ENCODE measurements at places on chromosomes 1 and 21. TPM values are rescaled to one million over a fixed set of nuclear protein-coding genes. Genes with fewer than 3 reads are reported as not detected.

GRCh38 chr21:43352568-43353281 lies 74.2 kb downstream of the SIK1 start:
- no peaks in the 10 kb centered on the region for H3K36me3 ChIP-seq
- H3K4me3 ChIP-seq = peak overlapping the region; percentile 62
- peaks cover 44% of the 10 kb centered on the region for H3K4me1 ChIP-seq
- peak overlapping the region; percentile 100 for H3K27ac ChIP-seq
- peak; percentile 100 for DNase-seq

- no peak overlapping the region for H3K27ac ChIP-seq
- no peak overlapping the region for H3K4me3 ChIP-seq
- no peaks in the 10 kb centered on the region for H3K36me3 ChIP-seq
- no peaks in the 10 kb centered on the region for H3K4me1 ChIP-seq
- peaks cover 7% of the 10 kb centered on the region for H3K27me3 ChIP-seq
- DNase-seq = no peak
Observed at GRCh38 chr1:162068301-162068700, 1.2 kb upstream of the NOS1AP start.

GRCh38 chr1:239816081-239816782 lies 275.5 kb upstream of the FMN2 start:
- no peak overlapping the region for H3K4me3 ChIP-seq
- no peaks in the 10 kb centered on the region for H3K27me3 ChIP-seq
- no peaks in the 10 kb centered on the region for H3K36me3 ChIP-seq
- DNase-seq = no peak

DNA sequence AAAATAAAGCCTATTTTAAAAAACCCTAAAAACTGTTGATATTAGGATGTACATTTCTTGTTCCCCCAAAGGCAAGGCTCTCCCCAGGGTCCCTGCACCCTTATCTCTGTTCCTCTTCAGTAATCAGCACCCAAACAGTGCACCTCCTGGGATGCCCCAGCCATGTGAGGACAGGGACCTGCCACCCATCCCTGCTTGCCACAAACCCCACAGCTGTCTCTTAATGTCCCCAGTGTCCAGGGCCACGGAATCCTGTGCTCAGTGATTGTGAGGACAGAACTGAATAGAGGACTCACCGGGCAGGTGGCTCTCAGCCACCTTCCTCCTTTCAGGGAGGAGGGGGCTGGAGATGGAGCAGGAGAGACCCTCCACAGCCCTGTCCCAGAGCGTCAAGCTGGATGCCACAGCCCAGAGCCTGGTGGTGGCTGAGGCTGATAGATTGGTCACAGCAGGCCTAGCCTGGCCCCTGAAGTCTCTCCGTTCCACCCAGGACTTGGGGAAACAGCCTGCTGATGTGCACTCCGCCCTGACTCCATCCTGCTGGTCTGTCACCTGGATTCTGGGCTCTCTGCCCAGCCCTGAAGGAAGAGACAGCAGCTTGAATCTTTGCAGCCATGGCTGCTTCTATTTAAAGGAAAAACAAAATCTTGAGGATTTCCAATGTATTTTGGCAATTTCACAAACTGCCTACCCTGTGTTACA lies 23.1 kb downstream of the RNF187 start:
- H3K36me3 ChIP-seq = no peaks in the 10 kb centered on the region
- no peaks in the 10 kb centered on the region for H3K4me1 ChIP-seq
- no peak overlapping the region for H3K4me3 ChIP-seq
- H3K27ac ChIP-seq = no peak overlapping the region
- DNase-seq = no peak

DNA sequence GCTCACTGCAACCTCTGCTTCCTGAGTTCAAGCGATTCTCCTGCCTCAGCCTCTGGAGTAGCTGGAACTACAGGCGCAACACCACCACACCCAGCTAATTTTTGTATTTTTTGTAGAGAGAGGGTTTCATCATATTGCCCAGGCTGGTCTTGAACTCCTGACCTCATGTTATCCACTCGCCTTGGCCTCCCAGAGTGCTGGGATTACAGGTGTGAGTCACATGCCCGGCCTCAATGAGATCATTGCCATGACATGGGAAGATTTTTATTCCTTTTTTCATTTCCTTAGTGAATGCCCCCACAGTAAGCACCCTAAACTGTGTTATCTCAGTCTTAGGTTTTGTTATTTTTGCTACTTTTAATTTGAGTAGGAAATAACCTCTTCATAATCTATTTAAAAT lies 977.9 kb downstream of the BRINP3 start:
- H3K4me1 ChIP-seq = no peaks in the 10 kb centered on the region
- H3K27me3 ChIP-seq = no peaks in the 10 kb centered on the region
- no peak for DNase-seq

Gene RIIAD1
- not detected for total RNA-seq

Gene FGR
- 83.8 TPM for total RNA-seq

All from GM12878 (cell line).